ENCODE measurements at places on chromosomes 12 and 14. TPM values are rescaled to one million over a fixed set of nuclear protein-coding genes. Genes with fewer than 3 reads are reported as not detected.

Gene VRK1
- total RNA-seq, result 32.6 TPM

Gene BEST3
- not detected for total RNA-seq

GRCh38 chr14:90808759-90809529, 7.3 kb downstream of the TTC7B start:
- DNase-seq, result no peak

GRCh38 chr14:23421594-23421993, 13.5 kb upstream of the MYH6 start:
- DNase-seq, result no peak

DNA sequence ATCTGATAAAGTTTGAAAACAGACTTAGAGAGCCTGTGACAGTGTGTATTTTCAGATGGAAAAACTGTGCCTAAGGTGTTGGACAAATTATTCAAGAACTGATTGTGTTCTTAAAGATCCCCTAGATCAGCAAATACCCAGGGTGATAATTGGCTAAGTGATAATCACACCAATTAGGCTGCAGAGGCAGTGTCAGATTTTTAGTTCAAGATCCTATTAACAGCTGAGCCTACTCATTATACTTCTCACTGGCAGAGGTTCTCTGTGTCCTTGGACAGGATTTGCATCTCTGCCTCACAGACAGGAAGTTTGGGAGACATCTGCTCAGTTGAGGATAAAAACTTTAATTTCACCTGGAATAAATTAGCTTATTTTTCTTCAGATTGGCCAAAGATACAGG, 4.3 kb upstream of the FGD4 start:
- no peak for DNase-seq

- no peak for DNase-seq
These were observed 88.6 kb downstream of the R3HDM2 start for GRCh38 chr12:57342207-57342691.

- no peak for DNase-seq
These were observed 19.7 kb downstream of the VDR start for GRCh38 chr12:47885012-47885501.

GRCh38 chr12:121798787-121799155, 5.0 kb upstream of the SETD1B start:
- DNase-seq, result no peak

DNA sequence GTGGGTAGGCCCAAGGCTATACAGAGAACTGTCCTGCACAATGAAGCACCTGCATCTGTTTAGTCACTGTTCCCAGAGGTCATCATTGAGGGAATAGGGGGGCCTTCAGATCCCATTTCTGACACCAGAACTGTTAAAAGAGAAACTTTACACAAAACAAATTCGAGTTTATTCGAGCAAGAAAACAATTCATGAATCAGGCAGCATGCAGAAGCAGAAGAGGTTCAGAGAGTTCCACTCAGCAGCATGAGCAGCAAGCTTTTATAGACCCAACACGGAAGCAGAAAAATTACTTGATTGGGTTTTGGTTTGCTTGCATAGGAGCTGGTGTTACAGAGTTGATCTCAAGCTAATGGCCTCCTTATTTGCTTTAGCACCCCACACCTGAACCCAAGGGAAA, 1.7 kb upstream of the SFSWAP start:
- no peak for DNase-seq

Gene NPFF
- total RNA-seq, result not detected

Gene NEUROD4
- not detected for total RNA-seq

DNA sequence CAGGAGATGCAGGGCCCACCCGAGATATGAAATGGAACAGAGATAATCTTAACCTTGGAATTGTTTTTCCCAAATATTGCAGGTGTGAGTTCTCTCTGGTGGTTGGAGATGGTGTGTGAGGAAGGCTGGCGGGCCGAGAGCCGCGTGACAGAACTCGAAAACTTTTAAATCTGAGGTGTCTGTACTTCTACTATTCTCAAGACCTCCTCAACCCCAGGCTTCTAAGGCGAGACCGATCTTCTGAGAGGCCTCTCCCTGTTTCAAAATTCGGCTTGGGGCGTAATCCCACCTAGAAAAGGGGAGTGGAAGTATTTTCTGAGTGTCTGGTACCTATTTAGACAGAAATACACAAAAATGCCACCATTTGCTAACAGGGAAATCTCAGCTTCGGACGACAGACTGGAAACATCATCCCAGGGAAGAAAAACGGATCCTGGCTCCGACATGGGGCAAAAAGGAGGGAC, 611 bp downstream of the SARNP start:
- no peak for DNase-seq

Gene RNASE7
- total RNA-seq, result 0.97 TPM

DNA sequence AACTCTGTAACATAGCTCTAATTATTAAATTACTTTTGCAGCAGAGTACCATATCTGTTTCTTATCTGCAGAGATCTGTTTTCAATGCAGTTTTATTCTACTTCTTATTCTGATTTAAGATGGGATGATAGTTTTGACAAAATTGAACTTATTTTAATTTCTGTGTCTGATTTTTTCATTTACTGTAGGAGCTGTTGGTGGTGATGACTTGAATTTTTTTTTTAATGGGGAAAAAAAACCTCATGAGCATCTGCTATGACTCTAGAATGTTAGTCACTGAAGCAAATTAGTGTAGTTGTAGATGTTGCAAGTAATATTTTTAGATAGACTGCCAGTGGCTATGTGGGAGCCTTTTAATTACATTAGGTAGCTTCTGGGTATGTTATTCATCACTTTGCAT, 23.4 kb downstream of the DNM1L start:
- DNase-seq, result no peak

DNA sequence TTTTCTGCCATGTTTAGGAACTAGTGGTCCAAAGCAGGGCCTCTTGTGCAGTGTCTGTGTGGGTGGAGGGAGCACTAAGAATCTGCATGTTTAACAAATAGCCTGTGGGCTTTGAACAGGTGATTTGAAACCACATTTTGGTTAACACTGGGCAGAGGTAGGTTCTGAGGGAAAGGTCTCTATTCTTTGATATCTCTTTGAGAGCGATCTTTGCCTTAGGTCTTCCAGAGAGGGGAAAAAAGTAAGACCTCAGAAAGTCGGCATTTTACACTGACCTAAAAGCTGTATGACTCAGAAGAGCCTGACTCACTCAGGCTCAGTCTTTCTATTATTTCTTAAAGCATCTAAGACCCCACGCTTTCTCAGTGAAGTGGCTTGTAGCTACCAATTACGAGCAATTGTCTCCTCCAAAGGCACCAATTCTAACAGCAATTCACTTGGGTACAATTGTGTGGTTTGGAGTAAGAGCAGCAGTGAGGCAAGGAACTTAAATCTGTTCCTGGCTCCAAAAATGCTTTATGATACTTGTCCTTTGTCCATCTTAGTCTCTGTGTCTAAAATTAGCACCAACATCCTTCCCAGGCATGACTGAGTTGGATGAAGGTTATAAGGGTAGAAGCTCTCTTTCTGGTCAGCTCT, 8.8 kb downstream of the EIF2B2 start:
- DNase-seq, result no peak
